Stimulated activated CD8-positive, alpha-beta memory T cell treated with anti-CD3 and anti-CD28 coated beads, Interleukin-15, amount 100 ng/mL, for 24 hours (primary cell): ENCODE measurements at places on chromosomes 5 and 9.

DNA sequence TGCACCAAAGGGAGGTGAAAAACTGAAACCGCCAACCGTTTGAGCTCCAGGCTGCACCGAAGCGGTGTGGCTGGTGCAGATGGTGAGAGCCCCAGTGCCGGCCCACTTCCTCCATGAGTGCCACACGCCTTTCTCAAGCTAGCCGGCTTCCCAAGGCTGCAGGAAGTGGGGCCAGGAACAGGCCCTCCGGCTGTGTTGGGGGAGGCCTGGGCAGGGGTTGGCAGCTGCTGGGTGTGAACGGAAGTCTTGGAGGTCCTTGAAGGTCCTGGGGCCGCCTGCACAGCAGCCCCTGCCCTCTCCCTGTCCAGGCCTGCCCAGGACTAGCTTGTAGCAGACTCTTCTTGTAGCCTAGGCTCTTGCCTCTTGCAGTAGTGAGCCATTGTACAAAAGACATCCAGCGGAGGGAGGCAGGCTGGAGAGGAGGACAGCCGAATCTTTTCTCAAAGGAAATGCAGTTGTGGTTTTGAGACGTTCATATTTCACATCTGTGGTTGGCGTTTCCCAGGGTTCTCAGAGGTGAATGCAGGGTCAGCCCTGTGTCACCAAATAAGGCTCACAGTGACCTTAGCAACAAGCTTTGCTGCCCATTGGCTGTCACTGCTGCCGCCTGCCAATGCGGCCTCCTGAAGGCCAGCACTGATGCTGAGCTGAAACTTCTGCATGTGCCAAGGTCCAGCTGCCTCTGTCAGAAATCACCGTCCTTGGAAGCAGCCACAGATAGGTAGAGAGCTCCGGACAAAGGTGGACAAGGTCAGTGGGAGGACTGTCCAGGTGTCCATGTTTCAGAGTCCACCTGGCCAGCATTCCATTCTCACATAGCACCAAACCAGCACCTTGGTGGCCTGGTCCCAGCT lies 23.9 kb downstream of the IRF1 start:
- no peak for DNase-seq

DNA sequence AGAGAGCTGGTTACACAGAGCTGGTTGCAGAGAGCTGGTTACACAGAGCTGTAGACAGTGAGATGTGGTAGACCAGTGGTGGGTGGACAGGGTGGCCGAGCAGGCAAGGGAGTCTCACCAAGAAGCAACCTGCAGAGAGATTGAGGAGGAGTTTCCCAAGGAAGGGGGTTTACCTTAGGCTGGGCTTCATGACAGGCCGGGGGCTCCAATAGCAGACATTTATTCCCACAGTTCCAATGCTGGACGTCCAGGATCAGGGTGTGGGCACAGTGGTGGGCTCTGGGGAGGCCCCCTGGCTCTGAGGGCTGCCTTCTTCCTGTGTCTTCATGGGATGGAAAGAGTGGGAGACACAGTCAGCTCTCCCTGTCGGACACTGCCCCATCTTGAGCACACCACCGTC lies 386.9 kb upstream of the IRX4 start:
- DNase-seq: no peak

DNA sequence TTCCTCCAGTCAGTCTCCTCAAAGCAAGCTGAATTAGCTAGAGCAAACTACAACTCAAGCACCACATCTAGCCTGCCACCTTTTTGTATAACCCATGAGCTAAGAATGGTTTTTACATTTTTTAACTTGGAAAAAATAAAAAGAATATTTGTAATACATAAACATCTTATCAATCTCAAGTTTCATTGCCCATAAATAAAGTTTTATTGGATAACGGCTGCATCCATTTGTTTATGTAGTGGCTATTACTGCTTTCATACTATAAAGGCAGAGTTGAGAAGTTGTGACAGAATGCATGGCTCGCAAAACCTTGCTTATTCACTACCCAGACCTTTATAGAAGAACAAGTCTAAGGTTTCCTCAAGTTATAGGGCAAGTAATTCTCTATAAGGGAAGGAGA lies 95.7 kb downstream of the ELAVL2 start:
- no peak for DNase-seq

DNA sequence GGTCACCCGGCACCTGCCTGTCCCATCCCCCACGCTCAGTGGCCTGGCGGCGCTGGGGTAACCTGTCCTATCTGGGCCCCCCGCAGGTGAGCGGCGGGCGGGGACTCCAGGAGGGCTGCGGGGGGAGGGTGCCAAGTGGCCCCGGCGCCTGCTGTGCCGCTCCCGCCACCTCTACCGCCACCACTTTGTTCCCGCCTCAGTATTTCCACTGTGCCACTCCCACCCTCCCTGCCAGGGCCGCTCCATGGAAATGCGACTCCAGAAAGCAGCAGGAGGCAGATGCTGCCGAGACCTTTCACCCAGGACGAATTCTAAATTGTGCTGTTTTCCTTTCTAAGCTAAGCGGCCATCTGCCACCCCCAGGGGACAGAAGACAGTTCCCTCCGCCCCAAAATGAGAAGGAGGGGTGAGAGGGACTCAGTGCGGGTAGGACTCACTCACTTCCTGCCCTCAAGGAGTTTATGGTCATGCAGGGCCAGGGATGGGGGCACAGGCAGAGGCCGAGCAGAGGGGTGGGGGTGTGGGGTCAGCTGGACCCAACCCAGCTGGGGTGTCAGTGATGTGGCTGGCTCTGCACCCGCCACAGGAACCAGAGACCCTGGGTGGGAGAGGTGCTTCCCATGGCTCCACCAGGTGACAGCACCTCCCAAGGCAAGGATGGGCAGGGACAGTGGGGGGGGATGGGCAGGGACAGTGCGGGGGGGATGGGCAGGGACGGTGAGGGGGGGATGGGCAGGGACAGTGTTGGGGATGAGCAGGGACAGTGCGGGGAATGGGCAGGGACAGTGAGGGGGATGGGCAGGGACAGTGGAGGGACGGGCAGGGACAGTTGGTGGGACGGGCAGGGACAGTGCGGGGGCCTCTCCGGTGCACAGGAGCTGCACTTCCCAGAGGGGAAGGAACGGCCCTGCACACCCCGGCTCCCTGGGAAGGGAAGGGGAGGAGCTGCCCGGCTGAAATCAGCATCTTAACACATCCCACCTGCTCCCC lies 17.8 kb downstream of the NOTCH1 start:
- DNase-seq: no peak

DNA sequence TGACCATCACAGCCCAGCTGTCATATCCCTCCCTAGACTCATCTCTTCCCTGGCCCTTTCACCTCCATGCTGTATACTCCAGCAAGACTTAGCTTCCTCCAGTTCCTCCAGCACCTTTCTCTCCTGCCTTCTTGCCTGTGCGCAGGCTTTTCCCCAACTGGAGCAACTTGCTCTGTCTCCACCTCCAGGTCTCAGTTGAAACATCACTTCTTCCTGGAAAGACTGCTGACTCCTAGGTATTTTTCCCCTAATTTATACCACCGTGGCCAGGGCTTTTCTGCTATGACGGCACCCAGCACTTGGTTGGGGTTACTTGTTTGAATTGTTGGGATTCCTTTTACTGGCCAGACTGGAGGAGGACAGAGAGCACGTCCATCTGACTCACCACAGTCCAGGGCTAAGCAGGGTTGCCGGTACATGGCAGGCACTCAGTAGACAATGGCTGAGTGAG lies 67.5 kb downstream of the KCNIP1 start:
- DNase-seq: no peak

DNA sequence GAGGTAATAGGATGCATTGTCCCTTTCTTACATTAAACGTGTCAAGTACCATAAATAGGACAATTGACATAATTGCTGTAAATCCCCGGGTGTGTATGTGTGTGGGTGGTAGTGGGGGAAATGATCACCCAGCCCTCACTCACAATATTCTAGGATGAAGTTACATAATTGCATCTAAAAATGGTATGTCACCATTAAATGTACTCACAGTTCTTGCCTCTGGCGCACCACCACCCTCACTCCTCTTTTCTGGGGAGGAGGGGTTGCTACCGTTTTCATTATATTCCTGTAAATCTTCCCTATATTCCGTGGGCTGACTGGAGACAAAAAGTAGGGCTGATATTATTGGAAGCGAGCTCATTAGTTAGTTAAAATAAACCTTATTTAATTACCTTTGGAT lies 563.8 kb downstream of the TLR4 start:
- DNase-seq: no peak

GRCh38 chr5:9207817-9208418 lies 338.0 kb downstream of the SEMA5A start:
- DNase-seq: no peak
